HFF-Myc (cell line): ENCODE measurements at places on chromosomes 2 and 18.

GRCh38 chr2:152046940-152047339, 51.9 kb downstream of the CACNB4 start:
- no peak for DNase-seq

GRCh38 chr18:46402396-46402795, 254.6 kb downstream of the LOXHD1 start:
- DNase-seq = no peak

DNA sequence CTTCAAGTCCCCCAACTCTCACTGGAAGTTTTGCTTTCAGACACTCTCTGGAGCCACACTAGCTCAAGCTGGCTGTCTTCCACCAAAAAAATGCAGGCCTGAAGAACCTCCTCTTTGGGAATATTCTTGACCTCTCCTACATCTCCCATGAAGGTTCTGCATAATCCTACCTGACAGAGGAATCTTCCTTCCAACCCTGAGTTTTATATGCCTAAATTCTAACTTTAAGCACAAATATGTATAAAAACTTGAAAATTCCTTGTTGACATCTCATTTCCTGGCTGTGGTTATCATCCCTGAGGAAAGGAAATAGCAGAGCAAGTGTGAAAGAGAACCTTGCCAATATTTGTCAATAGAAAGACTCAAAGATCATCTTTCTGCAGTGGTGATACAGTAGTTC, 249.0 kb downstream of the LPIN1 start:
- DNase-seq = no peak

GRCh38 chr2:108926561-108927380, 62.2 kb downstream of the EDAR start:
- DNase-seq = no peak

DNA sequence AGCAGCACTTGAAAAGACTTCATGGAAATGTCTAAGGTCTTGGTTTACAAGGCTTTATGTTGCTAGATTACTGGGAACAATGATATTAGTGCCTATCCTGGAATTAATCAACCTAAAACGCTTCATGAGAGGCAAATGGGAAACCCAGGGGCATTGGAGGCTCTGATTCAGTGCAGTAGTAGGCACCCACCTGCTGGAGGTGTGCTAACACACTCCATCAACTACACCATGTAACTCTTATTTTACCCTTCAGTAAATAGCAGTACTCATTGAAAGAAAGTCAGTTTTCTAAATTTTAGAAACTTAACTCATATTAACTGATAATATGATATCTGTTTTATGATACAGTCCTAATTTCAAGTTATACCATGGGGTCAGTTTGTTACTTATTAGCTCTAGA, 17.4 kb upstream of the HNRNPA3 start:
- no peak for DNase-seq

DNA sequence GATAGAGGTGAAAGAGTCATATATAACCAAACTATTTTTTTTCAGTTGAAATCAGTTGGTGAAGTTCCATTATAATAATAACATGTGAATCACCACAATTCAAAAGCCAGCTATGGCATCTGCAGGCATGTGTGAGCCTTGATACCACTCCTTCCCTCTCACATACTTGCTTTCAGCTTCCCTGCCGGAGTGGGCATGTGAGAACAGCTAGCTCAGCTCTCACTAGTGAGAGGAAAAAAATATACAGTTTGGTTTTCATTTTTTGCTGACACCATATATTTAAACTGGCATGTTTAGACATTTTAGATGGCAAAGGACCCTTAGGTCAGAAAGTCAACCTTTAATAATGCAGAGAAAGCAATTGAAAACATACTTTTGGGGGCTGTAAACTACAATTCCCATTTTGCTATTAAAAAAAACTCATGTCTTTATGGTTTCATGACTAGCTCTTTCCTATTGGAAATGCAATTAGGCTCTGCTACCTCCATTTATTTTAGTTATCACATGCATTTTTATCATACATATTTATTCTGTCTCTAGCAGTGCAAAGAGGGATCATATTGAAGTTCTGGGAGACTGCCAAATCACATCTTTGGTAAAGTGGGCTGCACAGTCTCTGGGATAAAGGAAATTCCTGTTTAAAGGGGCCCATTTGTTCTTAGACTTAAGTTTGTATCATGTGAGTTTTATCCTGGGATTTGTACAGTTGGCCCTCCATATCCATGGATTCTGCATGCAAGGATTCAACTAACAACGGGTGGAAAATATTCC, 33.2 kb upstream of the SLC40A1 start:
- DNase-seq = no peak

- DNase-seq = no peak
Measured at GRCh38 chr2:47935071-47935470, 28.8 kb upstream of the FBXO11 start.
